NCI-H524 treated with DMSO at 0.1 percent for 48 hours (cell line): ENCODE measurements at places on chromosomes 4 and X.

DNA sequence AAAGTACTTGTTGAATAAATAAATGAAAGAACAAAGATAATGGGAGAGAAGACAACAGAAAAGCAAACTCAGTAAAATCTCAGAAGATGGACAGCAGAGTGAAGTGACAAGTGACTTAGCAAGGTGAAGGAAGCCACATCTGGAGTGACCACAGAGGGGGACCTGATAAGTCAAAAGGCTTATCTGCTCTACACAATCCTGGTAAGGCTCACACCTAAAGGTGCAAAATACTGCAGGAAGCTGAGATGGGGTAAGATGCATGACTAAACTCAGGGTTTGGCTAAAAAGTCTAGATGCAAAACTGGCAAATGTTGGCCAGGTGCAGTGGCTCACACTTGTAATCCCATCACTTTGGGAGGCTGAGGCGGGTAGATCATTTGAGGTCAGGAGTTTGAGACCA lies 22.2 kb downstream of the TRMT2B start:
- DNase-seq, result no peak

- no peak for DNase-seq
These were observed 231.3 kb downstream of the SHOX start for GRCh38 chrX:861921-862320.

- DNase-seq, result peak; percentile 13
These were observed 766.9 kb upstream of the IGFBP7 start for GRCh38 chr4:57877047-57877458.

DNA sequence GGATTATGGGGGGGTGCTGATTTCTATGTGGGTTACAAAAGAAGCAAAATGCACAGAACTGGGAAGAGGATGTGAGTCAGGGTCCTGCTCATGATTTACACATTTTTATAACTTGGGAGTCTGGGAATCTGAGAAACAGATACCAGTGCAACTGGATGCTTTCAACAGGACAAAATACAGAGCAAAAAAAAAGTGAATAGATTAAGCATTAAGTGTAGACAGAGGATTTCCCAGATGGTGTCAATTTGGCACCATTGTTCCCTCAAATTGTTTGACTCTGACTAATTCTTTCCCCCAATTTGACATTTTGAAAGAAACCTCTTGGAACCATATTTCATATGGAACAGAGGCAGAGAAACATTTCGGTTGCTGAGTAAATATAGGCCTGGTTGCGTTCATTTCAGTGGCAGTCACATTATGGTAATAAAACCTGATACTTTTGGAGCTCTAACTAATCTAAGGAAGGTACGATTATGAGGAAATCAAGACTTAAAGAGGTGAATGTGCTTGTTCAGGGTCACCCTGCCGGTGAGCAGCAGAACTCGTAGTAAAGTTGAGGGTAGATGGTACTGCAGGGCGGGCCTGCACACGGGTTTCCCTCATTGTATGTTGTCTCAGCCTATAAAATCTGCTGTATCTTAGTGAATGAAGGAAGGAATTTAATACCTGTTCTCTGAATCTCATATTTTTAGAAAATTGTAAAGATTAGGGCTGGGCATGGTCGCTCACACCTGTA lies 18.7 kb upstream of the CDKL5 start:
- no peak for DNase-seq

DNA sequence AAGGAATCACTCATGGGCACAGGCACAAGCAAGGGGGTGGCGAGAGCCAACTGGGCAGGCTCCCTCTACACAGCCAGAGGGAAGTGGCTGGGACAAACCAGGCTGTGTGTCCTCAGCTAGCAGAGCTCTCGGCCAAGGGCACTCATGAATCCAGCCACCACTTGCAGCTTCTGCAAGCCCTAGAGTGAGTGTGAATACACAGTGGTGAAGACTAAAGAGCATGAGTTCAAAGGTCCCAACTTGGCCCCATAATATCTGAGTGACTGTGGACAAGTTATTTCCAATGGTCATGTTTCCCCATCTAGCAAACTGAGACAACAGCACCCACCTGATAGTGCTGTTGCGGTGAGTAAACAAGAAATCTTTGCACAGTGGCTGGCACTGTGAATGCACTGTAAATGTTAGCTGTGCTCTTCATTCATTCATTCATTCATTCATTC lies 51.7 kb downstream of the ADGRG2 start:
- DNase-seq, result no peak

DNA sequence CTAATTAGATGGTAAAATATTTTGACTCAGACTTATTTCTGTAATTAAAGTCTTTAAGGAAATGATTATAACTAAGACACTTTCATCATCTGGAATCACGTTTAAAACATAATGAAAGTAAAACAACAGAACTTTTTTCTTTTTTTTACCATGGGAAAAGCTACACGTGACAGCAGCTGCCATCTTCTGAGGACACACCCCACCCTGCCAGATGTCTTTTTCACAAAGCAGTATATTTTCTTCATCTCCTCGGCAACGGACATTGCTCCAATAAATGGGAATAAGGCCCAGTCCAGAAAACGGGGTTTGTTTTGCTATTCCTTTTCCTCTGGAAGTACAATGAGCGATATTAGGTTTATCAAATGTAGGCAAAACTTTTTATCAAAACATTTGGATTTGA lies 17.5 kb downstream of the PRSS12 start:
- DNase-seq, result no peak

DNA sequence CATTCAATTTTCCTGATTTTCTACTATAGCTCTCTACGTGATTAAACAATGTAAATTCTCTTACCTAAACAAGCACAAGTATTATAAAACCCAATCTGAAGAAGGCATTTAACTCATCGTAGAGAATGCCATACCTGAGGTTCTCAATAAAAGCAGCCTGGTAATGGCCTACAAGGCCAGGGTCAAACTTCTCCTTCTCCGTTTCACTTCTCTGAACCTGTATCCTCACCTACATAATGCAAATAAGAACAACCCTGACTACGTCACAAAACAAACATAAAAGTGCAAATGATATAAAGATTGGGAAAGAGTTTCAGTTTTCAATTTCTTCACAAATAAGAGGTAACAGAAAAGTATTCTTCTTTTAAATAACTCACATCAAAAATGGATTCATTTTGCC lies 55.6 kb upstream of the STS start:
- no peak for DNase-seq

GRCh38 chrX:136529795-136530194 lies 2.2 kb upstream of the VGLL1 start:
- no peak for DNase-seq

DNA sequence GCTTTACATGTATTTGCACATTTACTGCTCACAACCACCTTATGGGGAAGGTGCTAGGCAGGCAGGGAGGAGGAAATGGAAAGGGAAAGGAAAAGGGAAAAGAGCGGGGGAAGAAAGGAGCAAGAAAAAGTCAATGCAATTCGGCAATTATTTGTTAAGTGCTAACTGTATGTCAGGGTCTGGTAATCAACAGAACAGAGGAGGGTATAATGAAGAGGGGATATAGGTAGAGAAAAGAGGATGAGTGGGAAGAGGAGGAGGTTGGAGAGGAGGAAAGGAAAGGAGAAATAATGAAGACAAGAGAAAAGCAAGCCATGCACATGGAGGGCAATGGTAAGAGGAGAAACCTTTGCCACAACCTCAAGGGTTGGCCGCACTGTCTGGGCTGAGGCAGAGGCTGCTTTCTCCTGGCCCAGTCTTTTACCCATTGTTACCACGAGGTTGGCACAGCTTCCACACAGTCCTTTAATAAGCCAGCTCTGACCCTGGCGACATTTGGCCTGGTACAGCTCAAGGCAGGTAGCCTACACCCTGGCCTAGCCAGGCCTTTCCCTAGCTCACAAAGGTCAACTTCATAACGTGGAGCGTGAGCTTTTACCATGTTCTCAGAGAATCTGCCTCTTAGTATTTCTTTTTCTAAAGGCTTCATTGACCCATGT lies 836 bp downstream of the BTK start:
- DNase-seq, result no peak

DNA sequence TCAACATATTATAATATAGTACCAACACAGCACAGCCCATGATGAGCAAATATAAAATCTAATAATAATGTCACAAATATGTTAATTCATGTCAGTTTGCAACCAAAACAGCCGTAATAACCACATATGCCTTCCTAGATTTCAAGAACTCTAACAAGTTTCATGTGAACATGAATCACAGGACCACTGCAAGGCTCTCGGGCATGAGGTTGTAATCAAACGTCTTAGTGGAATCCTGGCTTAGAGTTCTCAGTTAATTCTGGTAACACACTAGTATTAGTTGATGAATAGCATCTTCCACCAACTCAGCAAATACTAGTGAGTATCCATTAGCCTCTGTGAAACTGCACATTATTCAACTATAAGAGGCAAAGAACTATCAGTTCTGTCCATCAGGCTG lies 379.3 kb upstream of the TENM3 start:
- no peak for DNase-seq

- no peak for DNase-seq
These were observed 25.6 kb downstream of the IQSEC2 start for GRCh38 chrX:53255738-53256191.

DNA sequence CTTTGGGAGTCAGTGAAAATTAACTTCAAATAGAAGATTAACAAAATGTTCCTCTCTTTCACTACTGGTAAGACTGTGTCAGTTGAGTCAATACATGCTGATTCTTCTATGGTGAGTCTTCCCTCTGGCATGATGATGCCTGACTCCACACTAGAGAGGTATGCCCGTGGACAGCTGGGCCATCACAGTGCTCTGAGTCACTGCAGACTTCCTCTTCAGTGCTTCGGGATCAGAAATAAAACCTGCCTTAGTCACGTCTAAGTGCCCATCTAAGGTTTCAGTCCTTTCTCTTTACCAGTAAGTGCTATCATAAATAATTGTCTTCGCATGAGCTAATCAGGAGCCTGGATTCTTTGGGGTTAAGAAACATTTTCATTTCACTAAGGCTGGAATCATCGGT lies 1.6 kb upstream of the ASB5 start:
- peak; percentile 65 for DNase-seq

GRCh38 chrX:11351375-11352295 lies 58.4 kb downstream of the AMELX start:
- no peak for DNase-seq

GRCh38 chr4:6467600-6467999 lies 4.8 kb downstream of the PPP2R2C start:
- no peak for DNase-seq

DNA sequence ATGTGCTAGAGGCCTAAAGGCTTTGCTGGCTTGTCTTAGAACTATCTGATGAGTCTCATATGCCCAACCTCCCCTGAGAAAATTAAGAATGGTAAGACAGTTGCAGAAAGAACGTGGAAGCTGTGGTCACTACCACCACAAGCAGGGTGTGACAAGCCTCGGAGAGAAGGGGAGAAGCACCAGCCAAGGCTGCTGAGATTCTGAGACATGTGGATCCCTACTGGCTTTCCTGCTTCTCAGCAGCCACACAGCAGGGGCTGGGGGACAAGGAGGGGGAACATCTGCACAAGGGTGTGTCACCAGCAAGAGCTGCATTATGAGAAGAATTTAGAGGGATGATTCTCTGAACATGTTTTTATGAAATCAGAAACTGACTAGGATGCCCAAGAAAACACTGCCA lies 19.4 kb downstream of the TAPT1 start:
- DNase-seq, result no peak

- no peak for DNase-seq
These were observed 739 bp downstream of the SLC49A3 start for GRCh38 chr4:687971-688853.

DNA sequence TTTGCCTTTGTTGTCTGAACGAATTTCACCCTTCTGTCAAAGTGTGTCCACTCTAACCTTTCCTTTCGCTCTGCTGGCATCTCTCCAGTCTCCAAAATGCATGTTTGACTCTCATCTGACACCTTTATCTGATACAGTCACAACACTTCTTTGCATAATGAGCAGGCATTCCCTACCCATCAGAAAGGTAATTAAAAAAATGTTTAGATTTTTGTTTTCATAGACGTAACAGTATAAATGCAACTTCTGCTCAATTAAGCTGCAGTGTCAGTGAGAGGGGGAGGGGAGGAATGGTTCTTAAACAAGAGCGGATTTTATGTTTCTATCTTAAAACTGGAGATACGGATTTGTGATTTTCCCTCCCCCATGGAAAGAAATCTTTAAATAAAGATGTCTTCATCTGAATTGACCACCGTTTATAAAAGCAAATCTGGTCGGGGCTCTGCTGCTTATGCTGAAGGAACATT lies 70.2 kb downstream of the CXXC4 start:
- no peak for DNase-seq

DNA sequence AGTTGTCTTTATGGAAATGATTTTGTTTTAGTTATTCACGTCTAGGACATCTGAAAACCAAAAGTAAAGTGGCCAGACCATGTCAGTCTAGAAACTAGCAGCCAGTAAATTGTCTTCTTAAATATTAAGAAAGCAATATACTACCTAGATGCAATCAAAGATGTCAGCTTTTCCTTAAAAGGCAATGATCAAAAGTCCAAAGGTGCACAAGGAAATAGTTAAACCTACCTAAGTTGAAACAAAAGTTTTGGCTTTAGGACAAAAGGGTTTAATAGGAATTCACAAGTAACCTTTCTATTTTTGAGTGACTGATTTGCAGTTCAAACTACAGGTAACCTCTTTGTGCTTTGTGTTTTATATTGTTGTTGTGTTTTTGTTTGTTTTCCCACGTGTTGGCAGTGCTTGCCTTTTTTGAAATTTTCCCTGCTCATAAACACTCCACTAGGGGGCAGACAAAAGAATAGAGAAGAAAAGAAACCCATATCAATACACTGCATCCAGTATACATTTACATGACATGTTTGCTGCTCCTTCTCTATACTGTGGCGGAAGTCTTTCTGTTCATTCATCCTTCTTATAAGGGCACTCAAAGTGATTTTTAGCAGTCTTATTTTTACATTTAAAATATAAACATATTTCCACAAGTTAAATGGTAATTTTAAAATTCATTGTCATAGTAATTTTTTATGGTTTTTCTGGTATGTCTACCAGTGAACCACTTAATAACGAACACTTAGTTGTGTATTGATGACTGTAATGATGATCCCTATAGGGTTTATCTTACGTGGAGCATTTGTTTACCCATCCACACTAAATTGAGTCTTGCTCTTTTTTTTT lies 62.7 kb downstream of the GAB1 start:
- DNase-seq, result no peak

GRCh38 chr4:138521809-138522208 lies 279.7 kb upstream of the SLC7A11 start:
- DNase-seq, result no peak

- no peak for DNase-seq
These were observed 22.2 kb downstream of the CLCN4 start for GRCh38 chrX:10178866-10179463.

- DNase-seq, result no peak
These were observed 1.8 kb upstream of the PF4V1 start for GRCh38 chr4:73851293-73851692.
